Esophagus squamous epithelium (tissue), 5 donors: ENCODE measurements at places on chromosomes 3 and 15.

GRCh38 chr3:126715432-126715831 is 11.4 kb downstream of the CHCHD6 start:
- no peak for DNase-seq

DNA sequence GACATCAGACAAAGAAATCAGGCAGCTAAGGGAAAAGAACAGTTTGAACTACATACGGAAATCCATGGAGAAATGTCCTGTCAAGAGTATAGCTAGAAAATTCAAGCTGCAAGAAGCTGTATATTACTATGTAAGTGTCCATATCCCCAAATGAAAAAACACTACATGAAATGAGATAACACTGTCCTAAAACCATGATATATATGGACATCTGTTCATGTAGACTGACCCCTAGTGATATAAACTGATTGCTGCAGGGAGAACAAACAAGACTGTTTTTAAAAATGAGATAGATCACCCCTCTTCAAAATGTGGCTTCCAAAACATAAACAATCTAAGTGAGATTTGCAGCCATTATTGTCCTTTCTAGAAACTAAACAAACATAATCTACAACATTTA is 985.6 kb downstream of the EPHA3 start:
- DNase-seq, result no peak

DNA sequence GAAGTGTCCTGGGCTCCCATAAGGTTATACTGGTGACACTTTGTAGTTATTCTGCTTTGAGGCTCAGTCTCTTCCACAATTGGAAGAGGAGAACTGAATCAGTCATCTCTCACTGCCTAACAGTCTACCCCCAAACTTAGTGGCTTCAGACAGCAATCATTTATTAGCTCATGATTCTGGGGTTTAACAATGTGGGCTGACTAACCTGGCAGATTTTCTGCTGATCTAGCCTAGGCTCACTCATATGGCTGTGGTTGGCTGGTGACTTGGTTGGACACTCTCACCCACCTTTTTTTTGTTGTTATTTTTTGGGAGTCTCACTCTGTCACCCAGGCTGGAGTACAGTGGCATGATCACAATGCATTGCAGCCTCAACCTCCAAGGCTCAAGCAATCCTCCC is 7.1 kb downstream of the GPD1L start:
- no peak for DNase-seq

- no peak for DNase-seq
Observed at GRCh38 chr3:30435861-30436331, 170.5 kb upstream of the TGFBR2 start.

GRCh38 chr15:36653851-36654250 is 74.4 kb downstream of the CDIN1 start:
- no peak for DNase-seq

- DNase-seq, result no peak
Observed at GRCh38 chr3:130576375-130577266, 59.6 kb downstream of the COL6A6 start.

GRCh38 chr3:15348246-15348645 is 15.9 kb upstream of the SH3BP5 start:
- DNase-seq, result no peak

GRCh38 chr3:31680072-31680870 is 147.5 kb downstream of the STT3B start:
- no peak for DNase-seq

DNA sequence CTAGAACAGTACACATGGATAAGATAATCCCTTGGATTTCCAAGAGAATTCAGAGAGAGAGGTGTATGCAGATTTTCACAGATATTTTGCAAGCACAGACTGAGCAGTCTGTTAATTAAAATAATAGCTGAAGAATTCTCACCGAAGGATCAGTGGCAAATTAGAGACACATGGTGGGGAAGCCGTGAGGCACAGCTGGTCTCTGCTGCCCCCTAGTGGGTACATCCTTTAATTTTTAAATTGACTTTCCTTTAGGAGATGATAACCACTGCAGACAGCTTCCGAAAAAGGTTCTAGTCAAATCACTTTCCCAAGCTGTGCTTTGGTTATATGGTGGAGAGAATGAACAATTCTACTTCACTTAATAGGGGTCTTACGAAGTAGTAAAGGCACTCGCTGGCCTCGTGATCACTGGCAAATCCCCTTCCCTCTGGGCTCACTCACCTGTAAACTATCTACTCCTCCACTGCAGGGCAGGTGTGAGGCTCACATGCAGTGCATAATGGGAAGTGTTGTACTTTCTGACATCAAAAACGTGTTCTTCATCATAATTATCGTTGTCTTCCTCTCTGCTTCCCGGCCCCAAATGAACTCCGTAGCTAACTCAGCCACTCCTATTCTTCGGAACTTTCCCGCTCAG is 19.5 kb downstream of the MESD start:
- no peak for DNase-seq

- no peak for DNase-seq
Observed at GRCh38 chr3:77967621-77968020, 927.7 kb downstream of the ROBO2 start.

- no peak for DNase-seq
Observed at GRCh38 chr3:139506766-139507165, 30.4 kb upstream of the RBP2 start.
